ENCODE measurements at places on chromosomes 4 and X. TPM values are rescaled to one million over a fixed set of nuclear protein-coding genes. Genes with fewer than 3 reads are reported as not detected.

- DNase-seq = no peak
Measured at GRCh38 chr4:8118035-8118434, 40.6 kb downstream of the ABLIM2 start.

DNA sequence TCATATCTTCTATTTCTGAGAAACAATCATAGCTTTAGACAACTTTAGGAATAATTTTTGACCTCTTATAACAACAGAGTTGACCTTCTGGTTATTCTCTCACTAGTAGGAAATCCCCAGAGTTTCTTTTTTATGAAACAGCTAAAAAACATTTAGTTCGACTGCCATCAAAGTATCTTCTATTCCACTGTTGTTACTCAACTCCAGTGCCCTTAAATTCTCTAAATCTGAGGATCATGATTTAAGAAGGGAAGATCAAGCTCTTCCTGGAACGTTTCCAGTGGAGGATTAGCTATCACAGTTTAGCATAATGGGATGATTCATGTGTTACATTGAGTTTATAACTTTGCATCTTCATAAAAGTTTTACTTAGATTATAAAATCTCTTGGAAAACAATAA lies 134.9 kb upstream of the VEGFC start:
- DNase-seq = no peak

DNA sequence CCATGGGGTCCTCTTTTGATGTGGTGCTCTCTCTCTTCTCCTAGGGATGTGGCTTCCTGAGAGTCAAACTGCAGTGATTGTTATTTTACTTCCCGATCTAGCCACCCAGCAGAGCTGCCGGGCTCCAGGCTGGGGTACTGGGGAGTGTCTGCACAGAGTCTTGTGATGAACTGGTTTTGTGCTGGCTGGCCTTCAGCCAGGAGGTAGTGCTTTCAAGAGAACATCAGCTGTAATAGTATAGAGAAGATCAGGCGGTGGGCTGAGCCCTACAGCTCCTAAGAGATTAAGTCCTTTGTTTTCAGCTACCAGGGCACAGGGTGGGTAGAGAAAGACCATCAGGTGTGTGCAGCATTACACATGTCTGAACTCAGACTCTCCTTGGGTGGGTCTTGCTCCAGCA lies 59.0 kb upstream of the AGTR2 start:
- DNase-seq = no peak

DNA sequence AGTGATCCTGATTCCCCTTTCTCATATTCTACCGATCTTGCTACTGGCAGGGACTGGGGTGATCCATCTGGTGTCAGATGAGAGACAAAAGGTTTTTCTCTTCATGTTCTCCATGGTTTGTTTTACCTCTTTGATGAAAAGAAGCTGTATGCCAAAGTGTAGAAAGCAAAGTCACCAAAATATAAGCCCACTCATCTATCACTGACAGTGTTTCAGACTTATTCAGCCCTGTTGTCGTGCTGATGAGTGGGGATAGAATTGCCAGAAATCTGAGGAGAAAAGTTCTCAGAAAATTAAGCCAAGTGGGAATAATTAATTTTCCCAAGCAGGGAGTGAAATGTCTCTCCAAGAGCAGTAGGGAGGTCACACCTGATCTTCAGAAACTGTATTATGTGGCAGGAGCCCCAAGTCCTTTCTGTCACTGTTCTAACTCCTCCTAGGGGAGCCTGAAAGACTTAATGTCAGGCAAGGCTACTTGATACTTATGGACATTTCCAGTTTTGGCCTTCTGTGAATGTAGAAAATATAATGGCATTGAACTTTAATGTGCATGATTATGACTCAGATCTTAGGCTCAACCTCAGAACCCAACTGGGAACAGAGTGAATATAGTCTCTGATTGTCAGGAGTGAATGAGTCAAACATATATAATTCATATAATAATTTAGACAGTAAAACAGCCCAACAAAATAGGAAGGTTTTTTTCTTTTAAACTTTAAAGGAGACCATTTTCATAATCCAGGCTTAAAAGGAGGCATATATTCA lies 298.1 kb downstream of the ANKRD50 start:
- DNase-seq = no peak

DNA sequence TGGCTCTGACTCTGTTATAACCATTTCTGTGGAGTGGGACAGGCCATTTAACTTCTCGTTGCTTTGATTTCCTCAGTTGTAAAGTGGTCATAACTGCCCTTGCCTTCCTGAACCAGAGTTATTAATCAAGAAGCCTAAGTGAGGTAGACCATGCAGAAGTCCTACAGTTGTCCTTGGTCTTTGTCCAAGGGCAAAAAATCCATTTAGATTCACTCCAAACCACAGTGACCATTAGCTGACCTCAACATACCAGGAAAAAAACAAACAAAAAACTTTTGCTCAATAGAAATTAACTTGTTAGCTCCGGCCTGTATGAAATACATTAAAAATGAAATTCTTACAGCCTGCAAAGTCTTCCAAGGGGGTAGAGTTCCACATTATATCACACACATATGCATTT lies 52.7 kb downstream of the TBC1D9 start:
- no peak for DNase-seq

GRCh38 chrX:110175696-110176095 lies 142.2 kb downstream of the AMMECR1 start:
- no peak for DNase-seq

DNA sequence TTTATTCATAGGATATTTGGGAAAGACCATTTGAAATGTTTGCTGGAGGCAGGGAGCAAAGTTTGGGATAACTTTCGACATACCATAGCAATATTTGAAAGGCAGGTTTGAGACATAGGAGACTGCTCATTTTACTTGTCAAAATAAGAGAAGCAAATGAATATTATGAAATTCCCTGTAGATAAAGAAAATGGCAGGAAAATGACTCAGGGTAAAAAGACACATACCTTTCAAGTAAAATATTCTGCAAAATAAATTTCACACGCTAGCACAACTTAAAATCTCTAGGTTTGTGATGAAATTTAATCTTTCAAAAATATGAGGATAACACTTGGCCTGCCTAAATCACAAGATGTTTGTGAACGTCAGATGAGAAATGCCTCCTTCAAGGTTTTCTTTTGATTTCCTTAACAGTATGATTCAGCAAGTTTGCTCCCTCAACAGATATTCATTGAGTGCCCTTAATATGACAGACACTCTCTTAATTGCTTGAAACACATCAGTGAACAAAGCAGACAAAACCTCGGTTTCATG lies 6.6 kb downstream of the TMEM156 start:
- no peak for DNase-seq

DNA sequence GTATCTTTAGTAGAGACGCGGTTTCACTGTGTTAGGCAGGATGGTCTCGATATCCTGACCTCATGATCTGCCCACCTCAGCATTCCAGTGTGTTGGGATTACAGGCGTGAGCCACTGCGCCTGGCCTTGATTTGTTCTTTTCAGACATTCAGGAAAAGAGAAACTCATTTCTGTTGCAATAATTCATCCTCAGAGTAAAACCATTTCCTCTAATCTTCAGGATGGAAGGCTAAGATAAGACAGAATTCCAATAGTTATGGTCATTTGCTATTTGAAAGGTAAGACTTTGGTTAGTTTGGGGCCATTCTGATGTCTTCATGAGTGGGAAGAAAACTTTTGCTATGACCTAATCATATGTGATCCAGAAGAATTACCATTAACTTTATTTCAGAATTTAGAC lies 83.0 kb downstream of the LRP2BP start:
- no peak for DNase-seq

The GLRA3 gene
- total RNA-seq = 6.1 TPM

The PAGE4 gene
- not detected for total RNA-seq

DNA sequence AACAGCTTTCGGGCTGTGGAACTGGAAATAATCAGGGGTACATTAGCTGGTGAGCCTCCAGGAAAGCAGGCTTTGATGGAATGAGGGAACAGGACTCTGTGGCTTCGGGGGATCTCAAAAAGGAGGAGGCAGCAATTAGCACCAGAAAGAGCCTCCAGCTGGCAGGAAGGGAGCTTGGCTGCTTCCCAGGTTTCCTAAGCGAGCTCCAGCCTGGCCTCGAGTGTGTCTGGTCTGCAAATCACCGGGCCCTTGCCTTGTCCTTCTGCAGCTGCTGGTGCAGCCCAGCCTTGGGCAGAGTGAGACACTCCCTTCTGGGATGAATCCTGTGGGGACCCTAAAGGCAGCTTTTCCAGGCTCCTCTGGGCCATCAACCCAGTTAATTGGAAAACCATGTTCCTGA lies 10.7 kb upstream of the PDHA1 start:
- DNase-seq = no peak

The CA5B gene
- 4.5 TPM for total RNA-seq

- DNase-seq = no peak
Measured at GRCh38 chrX:40094041-40094899, 3.5 kb downstream of the BCOR start.

The GC gene
- total RNA-seq = not detected

- DNase-seq = no peak
Measured at GRCh38 chr4:159655547-159655946, 552.7 kb downstream of the RAPGEF2 start.

The ZNF630 gene
- total RNA-seq = 8.6 TPM

The PDZD4 gene
- total RNA-seq = 165 TPM

GRCh38 chr4:188372058-188372457 lies 232.8 kb downstream of the TRIML1 start:
- DNase-seq = no peak

- peak; percentile 14 for DNase-seq
Measured at GRCh38 chr4:136864604-136865185, 667.6 kb downstream of the PCDH18 start.

GRCh38 chr4:1647432-1647831 lies 36.7 kb downstream of the FAM53A start:
- no peak for DNase-seq

- no peak for DNase-seq
Measured at GRCh38 chrX:30343206-30343605, 34.0 kb upstream of the NR0B1 start.

DNA sequence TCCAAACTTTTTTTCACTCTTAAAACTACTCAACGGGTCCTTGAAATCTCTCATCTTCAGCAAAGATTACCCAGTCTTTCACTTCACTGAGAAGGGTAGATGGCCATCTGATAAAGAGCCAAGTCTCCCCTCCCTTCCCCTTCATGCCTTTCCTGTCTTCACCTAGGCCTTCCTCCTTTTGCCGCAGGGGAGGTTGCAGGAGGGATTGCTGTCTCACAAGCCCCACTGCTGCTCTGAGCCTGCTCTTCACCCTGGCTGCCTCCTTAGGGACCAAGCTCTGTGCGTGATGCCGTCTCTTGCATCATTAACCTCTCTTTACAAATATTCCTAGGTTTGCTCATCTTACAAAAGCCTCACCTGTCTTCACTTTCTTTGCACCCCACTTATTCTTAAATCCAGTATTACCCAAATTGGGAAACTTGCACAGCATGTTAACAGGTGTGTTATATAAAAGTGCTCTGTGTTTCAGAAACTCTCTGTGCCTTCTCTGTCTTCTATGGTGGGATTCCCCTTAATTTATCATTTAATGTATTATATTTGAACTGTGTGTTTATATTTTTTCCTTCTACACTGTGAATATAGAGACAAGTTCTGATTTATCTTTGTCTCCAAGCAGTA lies 3.8 kb downstream of the ZFX start:
- DNase-seq = no peak

The SPARCL1 gene
- 48.9 TPM for total RNA-seq

- DNase-seq = no peak
Measured at GRCh38 chr4:54999003-54999402, 126.4 kb downstream of the KDR start.

DNA sequence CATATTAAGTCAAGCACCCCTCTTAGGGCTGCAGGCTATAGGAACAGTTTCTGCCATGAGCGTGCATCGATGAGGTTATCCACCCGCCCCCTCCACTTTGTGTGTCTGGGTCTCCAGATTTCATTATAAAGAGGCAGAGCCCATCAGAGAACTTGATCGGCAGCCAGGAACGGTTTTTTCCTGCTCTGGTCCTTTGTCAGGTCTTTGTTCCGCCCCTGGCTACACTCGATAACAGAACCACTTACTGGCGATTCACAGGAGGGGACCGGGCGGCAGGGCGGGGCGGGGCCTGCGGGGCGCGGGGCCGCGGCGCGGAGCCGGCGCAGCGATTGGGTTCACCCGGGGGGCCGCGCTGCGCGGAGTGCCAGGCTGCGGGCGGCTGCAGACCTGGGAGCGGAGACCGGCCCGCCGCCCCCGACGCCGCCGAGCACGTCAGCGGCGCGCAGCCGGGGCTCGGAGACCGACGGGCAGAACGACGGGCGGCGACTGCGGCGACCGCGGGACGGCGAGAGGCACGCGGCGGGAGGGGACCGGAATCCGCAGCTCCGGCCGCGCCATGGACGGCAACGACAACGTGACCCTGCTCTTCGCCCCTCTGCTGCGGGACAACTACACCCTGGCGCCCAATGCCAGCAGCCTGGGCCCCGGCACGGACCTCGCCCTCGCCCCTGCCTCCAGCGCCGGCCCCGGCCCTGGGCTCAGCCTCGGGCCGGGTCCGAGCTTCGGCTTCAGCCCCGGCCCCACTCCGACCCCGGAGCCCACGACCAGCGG lies at the start of gene SLC10A4:
Gene SLC10A4, plus strand, starts transcription at position 338 of the 771 bp plus-strand sequence. Its CDS starts 219 bp downstream, at position 557.
- DNase-seq = no peak

The ENOPH1 gene
- total RNA-seq = 108 TPM

- no peak for DNase-seq
Measured at GRCh38 chrX:133412246-133412645, 3.0 kb downstream of the GPC4 start.

The MGAT4D gene
- total RNA-seq = not detected

GRCh38 chr4:75484190-75484589 lies 30.0 kb downstream of the RCHY1 start:
- DNase-seq = no peak

DNA sequence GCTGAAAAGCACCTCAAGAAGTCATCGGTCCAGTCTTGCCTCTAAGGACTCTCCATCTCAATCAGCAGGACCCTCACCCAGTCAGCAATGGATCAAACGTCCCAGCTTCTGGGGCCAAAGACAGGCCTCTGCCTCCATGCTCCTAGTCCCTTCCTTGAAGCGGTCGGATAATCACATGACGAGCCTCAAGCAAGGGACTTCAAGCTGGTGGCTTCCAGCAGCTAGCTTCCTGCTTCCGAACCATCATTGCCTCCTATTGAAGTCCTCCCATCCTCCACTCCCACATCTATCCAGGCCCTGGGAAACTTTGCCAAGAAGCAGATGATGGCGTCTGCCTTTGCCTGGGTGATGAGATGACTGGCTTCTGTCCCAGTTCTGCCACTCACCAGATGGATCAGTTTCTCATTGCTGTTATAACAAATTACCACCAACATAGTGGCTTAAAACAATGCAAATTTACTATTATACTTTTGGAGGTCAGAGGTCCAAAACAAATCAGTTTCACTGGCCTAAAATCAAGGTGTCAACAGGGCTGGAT lies 135.2 kb upstream of the MAMLD1 start:
- DNase-seq = no peak
